Activated B cell treated with CpG ODN at 0.5 μM for 24 hours (primary cell): ENCODE measurements at places on chromosomes 12 and 14.

DNA sequence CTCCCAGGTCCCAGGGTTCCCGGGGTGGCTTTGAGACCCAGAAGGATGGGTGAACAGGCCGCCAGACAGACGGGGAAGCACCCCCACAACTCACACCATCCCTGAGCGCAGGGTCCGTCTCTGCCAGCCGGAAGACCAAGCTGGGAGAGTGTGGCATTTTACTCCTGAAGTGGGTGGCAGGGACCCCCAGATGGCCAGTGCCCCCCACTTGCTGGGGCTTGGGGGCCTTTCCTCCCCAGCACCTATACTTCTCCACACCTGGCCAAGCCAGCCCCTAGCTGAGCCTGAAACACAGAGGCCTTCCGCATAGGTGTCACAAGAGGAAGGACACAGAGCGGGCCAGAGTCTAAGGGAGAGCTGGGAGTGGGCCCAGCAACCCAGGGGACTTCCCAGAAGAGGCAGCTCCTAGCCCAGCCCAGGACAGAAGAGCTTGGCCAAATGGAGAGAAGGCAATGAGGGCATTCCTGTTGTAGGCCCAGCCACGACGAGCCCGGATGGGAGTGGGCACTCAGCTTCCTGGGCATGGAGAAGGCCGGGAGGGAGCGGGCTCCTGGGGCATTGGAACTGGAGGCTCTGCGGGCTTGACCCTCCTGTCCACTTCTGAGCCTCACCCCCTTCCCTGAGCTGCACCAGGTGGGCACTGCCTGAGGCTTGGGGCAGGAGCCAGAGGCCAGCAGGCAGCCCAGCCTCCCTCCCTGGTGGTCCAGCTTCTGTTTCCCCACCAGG, 3.3 kb downstream of the AHNAK2 start:
- no peak for DNase-seq

DNA sequence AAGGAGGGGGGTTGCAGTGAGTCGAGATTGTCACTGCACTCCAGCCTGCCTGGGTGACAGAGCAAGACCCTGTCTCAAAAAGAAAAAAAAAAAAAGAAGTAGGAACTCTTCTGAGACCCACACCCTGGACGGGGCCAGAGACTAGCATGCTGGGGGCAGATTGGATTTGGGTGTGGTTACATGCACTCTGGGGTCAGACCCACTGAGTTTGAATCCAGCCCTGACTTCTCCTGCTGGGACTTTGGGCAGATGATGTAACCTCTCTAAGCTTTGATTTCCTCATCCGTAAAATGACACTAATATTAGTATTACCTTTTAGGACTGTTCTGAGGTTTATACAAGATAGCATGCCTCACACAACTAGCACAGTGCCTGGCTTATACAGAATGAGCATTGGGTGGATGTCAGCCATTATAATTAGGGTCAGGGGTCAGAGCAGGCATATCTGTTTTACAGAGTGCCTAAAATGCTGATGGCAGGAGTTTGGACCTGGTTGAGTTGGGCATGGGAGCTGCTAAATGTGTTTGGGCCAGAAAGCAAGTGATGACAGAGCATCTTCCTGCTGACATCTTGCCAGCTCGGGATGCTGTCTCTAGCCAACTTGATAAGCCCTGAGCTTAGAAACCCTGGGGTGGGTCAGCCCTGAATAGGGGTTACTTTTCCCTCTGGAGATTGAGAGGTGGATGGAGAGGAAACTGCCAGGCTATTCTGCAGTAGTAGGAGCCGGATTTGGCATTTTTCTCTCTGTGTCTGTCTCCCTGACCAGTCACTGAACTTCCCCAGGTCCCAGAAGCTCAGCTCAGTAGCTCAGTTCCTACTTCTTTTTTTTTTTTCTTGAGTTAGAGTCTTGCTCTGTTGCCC, 15.5 kb downstream of the TPCN1 start:
- DNase-seq = no peak

DNA sequence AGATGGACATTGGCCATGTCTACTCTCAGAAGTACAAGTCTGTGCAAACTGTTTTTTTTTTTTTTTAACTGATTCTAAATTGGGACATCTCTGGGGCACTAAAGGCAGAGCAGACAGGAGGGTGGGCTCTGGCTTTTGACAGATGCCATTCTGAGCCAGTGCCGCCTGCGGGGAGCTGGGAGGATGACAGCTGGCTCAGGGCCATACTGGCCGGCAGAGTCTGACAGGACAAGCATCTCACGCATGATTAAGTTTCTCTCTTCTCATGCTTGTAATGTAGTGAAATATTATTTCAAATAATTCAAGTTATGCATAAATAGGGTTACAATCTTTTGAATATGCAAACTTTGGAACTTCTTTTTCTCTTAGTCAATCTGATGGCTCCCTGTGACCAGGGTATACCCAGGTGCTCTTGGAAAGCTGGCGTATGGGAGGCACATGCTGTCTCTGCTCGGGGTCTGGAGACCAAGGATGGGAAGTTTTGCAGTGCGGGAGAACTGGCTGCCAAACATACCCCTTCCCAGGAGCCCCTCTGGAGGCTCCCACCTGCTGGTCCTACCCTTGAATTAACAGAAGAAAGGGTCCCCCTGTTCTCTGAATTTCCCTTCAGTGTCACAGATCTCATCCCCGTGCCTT, 7.6 kb downstream of the CDCA4 start:
- DNase-seq = no peak

GRCh38 chr12:56014205-56014604, 6.6 kb upstream of the IKZF4 start:
- DNase-seq = no peak

DNA sequence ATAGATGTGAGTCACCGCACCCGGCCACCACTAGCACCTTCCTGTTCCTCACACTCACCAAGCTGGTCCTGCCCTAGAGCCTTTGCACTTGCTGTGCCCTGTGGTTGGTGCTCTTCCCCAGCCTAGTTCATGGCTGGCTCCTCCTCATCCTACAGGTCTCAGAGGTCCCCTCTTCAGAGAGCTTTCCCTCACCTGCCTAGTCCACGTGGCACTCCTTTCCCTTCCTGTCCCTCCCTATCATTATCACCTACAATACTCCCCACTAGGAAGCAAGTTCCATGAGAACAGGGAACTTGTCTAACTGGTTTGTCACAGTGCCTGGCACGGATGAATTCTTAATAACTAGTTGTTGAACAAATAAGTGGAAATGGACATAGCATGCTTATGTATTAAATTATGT, 24.0 kb upstream of the TMED10 start:
- no peak for DNase-seq

GRCh38 chr12:104263580-104264358, 39.8 kb upstream of the EID3 start:
- DNase-seq = no peak

DNA sequence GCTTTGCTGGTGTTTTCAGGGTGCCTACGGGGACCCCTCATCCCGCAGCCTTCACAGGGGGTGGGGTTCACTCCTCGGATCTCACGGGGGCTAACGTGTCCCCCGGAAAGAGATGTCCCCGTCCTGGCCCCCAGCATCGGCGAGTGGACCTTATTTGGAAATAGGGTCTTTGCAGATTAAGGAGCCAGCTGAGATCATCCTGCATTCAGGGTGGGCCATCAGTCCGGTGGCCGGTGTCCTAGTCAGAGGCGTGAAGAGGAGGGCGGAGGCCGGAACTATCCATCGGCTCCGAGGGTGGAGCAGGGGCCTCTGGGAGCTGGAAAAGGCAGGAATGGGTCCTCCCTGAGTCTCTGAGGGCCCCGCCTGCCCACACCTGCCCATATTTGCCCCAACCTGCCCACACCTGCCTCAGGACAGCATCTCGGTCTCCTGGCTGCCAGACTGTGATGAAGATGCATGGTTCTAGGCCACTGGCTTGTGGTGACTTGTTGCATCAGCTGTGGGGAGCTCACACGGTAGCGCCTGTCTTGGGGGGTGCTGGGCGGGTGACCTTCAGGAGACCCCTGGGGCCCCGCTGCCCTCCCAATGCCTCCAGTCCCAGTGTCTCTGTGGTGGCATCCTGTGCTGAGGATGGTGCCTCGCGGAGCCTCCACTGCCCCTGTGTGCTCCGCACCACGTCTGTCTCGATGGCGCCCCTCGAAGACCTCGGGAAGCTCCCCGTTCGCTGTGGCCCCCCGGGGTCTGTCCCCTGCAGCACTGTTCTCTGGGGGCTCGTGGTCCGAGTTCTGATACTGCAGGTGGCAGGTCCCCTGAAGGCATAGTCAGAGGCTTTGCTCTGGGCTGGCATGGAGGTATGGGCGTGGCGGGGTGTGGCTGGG, 14.7 kb downstream of the NOC4L start:
- no peak for DNase-seq

GRCh38 chr14:52106840-52107239, 38.0 kb upstream of the NID2 start:
- no peak for DNase-seq

DNA sequence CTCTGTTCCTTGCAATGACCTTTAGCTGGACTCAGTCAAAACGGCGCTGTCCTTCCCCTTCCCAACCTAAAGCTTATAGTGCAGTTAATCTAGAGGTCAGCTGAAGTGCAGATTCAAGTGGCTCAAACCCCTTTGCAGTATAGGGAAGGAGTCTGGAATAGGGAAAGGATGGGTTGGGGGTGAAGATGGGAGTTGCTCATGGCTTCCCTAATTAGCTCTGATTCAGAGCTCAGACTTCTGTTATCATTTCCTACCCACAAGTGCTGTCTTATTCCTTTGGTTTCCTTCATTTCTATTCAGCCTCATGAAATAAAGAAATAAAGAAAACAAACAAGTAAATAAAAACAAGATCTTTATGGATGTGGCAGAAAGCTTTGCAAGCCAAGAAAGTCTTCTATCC, 264.0 kb upstream of the HMGA2 start:
- no peak for DNase-seq

- no peak for DNase-seq
Measured at GRCh38 chr12:123859035-123859434, 96.9 kb downstream of the DNAH10 start.

DNA sequence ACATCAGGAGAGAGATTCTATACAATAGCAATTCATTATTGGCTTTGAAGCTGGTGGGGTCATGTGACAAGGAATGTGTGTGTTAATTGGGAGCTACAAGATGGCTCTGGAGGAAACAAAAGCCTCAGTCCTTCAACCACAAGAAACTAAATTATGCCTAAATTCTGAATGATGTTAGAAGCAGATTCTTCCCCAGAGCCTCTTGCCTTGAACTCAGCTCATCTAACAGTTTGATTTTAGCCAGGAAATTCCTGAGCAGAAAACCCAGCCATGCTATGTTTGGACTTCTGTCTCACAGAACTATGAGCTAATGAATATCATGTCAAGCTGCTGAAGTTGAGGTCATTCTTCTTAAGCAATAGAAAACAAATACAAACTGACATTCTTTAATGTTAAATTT, 274.7 kb downstream of the SLC6A15 start:
- DNase-seq = no peak

DNA sequence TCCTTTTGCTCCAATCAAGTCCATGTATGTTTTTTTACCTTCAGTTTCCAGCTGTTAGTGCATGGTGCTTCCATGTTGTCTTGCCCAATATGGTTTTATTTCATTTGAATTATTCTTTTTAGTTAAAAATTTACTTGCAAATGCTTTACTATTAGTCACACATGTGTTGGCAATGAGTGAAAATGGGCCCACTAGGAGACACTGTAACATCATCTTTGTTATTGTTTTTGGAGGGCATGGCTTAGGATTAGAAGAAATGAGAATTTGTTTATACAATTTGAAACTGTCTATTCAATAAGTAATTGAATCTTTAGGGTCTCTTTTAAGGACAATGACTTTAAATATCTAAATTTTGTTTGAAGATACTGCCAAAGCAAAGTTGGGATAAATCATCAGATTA, 133.7 kb downstream of the BRMS1L start:
- DNase-seq = no peak

GRCh38 chr14:81305743-81306142, 85.0 kb upstream of the GTF2A1 start:
- DNase-seq = no peak

GRCh38 chr14:77024171-77024691, 4.3 kb downstream of the IRF2BPL start:
- no peak for DNase-seq

GRCh38 chr14:99754141-99755067, 38.8 kb upstream of the EML1 start:
- DNase-seq = no peak

- peak; percentile 74 for DNase-seq
Measured at GRCh38 chr14:61568572-61569011, 126.7 kb upstream of the HIF1A start.

- no peak for DNase-seq
Measured at GRCh38 chr12:22709292-22709691, 84.3 kb downstream of the ETNK1 start.

DNA sequence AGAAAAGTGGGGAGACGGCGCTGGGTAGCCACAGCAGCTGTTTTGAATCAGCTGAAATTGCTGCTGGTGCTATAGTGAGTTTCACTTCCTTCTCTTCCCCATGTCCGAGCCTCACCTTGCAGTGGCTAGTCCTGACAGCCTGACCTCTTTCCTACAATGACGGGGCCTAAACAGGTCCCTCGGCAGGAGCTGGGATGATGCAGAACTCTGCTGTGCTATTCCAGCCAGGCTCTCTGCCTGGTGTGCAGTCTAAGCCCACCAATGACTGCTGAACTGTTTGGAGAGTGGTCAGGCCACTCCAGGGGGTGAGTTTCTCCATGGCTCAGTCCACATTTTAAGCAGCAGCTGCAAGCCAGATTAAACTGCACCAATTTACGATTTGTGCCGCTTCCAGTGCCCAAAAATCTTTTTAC, 207.3 kb downstream of the TTC7B start:
- DNase-seq = no peak

GRCh38 chr14:68814539-68815297, 21.9 kb upstream of the ZFP36L1 start:
- peak; percentile 49 for DNase-seq

GRCh38 chr12:54369597-54370131, 5.4 kb upstream of the GPR84 start:
- no peak for DNase-seq

DNA sequence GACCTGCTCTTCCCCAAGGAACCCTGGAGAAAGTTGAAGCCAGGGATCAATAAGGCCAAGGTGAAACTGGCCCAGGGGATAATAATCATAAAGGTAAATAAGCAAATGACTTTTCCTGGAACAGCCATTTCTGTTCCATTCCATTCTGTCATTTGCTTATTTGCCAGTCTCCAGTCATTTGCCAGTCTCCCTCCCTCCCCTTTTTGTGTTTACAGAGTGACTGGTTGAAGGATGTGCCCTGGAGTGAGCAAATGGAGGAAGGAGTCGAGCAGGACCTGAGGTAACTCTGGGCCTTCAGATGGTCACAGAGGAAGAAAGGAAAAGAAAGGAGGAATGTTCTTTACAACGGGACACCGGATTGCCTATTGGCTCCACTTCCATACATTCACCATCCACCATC, 17.8 kb upstream of the DCD start:
- DNase-seq = no peak

- no peak for DNase-seq
Measured at GRCh38 chr12:88546853-88547252, 33.4 kb downstream of the KITLG start.

GRCh38 chr14:96265383-96266095, 9.5 kb downstream of the BDKRB1 start:
- DNase-seq = no peak

- DNase-seq = no peak
Measured at GRCh38 chr14:87434680-87435079, 558.3 kb downstream of the GALC start.

GRCh38 chr12:31308116-31308515, 17.8 kb downstream of the SINHCAF start:
- no peak for DNase-seq

- peak; percentile 38 for DNase-seq
Measured at GRCh38 chr12:122204167-122205052, 901 bp downstream of the B3GNT4 start.

- DNase-seq = no peak
Measured at GRCh38 chr12:2645460-2645859, 149.3 kb upstream of the FKBP4 start.
